ENCODE measurements at places on chromosomes 1 and 21.

DNA sequence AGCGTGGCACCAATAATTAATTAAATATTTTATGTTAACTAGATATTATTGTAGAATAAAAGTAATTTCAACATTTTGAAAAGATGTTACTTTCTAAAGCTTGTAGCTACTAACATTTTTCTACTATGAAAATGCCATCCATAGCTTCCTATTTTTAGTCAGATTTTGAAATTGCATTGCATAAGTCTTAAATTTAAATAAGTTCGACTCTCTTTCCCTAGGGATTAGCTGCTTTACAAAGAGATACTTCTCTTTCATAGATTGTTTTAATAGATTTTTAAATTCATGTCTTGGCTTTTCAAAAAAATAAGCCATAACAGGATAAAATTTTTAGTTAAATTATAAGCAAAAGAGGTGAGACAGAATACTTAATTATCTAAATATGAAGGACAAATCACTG, 1279.6 kb downstream of the KCNT2 start:
- DNase-seq = no peak

- no peak for DNase-seq
Observed at GRCh38 chr1:230870916-230871315, 2.6 kb upstream of the C1orf198 start.

GRCh38 chr1:233281711-233282581, 13.6 kb downstream of the PCNX2 start:
- peak; percentile 31 for DNase-seq

- no peak for DNase-seq
Observed at GRCh38 chr1:231926340-231926739, 299.8 kb downstream of the DISC1 start.

GRCh38 chr1:12001249-12001917, 17.9 kb upstream of the MIIP start:
- DNase-seq = no peak

GRCh38 chr1:248404024-248404423, 1.2 kb downstream of the OR2T1 start:
- DNase-seq = no peak

GRCh38 chr1:15489052-15489736, 13.3 kb downstream of the CELA2B start:
- DNase-seq = no peak

GRCh38 chr21:46116189-46116775, 18.4 kb downstream of the COL6A2 start:
- DNase-seq = no peak

DNA sequence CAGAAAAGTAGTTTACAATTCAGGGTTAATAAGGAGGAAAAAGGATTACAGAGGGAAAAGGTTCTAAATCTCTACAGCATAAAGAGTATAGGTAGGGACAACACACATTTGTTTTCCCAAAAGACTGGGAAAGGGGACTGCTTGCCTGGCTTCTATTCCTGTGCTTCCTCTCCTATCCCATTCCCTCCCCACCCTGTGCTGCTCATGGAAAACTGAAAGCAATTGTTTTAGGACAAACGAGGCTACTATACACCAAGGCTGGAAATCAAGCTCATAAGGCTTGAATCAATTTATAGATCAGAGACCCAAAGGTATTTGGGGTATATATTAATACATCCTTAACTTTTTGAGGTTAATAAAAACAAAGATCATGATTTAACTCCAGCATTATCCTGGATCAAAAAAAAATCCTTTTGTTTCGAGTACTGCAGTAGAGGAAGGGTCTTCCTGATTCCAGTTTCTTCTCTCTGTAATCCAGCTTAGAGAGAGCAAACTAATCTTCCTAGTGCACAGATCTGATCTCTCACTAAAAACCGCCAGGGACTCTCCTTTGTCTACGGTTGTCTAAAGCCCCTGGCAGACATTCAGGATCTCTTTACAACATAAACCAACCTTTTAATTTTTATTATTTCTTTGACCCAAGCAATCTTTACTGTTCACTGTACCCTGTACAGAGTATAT, 37.4 kb upstream of the A3GALT2 start:
- no peak for DNase-seq

DNA sequence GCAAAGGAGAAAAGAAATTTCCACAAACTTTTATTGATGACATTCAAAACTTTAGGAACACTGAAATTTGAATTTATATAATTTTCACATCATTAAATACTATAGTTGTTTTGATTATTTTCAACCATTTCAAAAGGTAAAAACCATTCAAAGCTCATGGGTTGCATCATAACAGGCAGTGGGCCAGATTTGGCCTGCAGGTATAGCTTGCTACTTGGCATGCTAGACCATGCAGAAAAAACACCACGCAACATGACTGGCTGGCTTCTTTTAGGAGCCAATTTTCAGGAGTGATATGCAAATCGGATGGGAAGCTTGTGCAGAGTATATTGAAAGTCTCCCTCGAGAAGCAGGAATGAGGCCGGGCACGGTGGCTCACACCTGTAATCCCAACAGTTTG, 144.8 kb downstream of the GLUL start:
- no peak for DNase-seq

DNA sequence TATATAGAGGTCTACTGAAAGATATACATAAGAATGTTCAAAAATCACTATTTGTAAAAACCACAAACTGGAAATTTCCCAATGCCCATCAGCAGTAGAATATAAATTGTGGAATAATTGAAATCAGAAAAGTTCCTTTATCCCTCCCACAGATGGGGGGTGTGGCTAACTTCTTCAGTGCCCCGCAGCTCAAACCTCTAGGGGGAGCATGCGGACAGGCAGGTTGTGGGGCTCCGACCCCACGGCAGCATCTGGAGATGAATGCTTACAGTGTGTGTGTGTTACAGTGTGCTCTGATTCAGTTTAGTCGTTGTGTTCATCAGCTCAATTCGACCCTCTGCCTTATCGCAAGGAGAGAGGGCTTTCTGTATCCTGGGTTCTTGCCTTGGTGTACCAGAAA, 262.1 kb upstream of the LRRC7 start:
- DNase-seq = no peak

- no peak for DNase-seq
Observed at GRCh38 chr1:226672339-226672762, 66.7 kb downstream of the ITPKB start.

DNA sequence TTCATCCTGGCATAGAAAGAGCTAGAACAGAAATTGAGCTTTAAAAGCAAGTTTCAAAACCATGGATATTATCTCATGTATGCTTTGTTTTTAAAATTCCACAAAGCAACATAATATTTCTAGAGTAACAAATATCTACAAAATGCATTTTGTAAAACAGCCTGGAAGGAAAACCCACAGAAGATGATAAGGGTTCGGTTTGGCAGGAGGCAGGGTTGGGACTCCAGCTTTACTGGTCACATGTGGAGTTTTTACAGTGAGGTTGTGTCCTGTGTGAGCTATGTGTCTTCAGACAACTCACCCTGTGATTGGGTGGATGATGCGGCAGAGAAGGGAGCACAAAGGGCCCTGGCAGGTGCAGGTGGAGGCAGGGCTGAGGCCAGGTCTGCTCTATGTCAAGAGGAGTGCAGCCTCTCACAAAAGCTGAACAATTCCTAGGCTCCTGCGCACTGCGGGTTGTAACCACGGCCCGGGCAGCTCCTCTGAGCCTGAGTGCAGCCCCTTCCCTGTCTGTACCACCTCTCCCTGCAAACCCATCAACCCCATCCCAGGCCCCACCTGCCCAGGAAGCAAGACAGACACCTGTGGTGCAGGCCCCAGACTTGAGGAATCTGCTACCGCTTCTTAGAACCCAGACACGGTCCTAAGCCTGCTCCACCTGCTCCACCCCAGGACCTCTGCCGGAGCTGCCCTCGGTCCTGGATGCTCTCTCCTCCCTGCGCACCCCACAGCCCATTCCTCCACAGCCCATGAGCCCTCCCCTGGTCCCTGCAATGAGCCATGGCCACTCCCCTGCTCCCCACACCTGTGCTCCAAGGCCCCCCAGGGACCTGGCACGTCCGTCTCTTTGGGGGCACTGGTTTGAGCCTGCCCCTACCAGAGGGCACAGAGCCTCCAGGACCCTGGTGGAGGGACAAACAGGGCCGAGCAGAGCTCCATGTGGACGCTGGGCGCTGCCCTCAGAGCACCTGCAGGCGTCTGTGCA, 2.8 kb upstream of the COL18A1 start:
- no peak for DNase-seq

DNA sequence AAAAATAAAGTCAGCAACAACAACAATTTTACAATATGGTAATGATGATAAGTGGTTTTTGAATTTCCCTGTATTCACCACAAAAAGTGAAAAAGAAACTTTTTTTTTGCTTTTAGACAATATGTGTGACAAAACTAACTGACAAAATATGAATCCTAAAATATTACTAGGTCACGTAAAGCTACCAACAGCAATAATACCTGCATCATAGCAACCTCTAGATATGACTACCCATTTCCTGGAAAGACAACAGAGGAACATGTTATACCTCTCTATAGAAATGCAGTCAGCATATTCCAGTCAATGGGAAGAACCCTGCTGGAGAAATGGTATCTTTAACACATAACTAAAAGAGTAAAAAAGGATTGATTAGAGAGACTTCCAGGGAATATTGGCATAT, 73.7 kb downstream of the PDE4B start:
- no peak for DNase-seq

DNA sequence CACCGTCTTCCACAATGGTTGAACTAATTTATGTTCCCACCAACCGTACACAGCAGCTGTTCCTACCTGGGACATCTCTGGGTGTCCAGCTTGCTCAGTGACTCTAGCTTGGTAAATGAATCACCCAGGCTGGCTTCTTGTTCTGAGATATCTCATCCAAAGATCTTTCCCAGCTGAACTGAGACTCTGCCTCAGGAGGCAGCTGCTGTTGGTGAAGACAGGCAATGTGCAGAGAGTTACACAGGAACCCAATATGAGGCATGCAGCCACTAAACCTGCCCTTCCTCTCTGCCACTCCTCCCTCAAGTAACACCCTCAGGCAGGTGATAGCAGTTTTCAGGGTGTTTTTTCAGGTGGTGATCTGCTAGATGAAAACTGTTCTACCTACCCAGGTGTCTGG, 14.0 kb upstream of the FOXO6 start:
- no peak for DNase-seq
